ENCODE measurements at places on chromosomes 11 and 22. TPM values are rescaled to one million over a fixed set of nuclear protein-coding genes. Genes with fewer than 3 reads are reported as not detected.

DNA sequence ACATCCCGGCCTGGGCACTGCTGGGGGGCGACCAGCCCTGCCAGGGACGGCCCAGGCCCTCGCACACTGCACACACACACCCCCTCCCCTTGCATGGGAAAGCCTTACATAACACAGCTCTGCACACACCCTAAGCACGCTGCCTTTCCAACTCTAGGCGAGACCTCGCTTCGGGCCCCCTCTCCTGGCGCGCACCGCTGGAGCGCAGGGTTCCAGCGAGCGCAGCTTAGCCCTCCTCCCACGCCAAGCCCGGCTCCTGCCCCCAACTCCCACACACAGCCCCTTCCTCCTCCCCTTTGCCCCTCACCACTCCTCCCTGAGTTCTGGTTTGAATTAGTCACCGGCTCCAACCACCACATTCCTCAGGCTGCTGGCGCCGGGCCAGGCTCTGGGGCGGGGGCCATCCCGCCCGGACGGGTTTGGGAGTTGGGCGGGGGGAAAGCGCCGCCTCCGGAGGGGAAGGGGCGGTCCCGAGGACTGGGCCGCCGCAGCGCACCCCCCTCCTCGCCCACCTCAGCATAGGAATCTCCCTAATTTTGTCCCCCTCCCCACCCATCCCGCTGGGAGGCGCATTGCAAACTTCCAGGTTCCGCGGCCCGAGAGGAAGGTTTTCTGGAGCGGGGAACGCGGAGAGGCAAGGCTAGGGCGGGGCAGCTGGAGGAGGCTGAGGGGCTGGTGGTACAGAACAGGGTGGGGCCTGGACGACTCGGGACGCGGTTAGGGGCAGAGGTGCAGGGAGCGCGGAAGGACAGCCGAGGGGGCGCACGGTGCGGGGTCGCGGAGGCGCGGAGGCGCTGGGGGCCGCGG is 966 bp downstream of the AHNAK start:
- DNase-seq, result peak; percentile 97

Gene FAR1
- total RNA-seq, result 31.8 TPM

DNA sequence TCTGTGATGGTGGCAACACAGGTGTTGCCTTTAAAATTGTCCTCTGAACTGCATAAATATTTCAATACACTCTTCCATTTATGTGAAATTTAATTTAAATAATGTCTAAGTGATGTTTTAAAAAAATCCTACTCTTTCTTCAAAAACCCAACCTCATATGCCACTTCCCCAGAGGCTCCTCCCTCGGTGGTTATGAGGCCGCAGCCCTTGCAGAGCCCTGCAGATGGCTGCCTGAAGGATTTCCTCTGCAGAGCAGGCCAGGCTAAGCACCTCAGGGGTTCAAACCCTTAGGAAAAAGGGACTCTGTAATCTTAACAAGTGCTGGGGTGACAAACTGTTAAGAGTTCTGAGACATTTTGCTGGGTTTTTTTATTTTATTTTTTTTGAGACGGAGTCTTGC is 25.2 kb downstream of the MORC2 start:
- DNase-seq, result no peak

DNA sequence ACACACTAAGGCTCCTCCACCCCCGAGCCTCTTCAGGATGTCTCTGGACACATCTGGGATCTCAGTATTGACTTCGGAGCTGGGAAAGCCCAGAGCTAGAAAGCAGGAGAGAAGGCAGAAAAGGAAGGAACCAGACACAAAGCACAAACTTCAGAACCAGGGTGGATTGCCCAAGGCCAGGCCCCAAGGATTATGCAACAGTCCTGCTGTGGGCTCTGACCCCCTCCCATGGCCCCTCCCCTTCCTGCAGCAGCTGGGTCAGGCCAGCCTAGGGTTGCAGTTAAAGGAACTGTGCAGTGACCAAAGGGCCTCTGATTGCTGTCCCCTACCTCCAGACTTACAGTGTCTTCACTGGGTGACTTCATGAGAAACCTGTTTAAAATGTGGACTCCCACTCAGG is 5.3 kb downstream of the KCNE3 start:
- DNase-seq, result no peak

Measured in esophagus muscularis mucosa (tissue), 4 donors.